ENCODE measurements at places on chromosomes 16 and 17. TPM values are rescaled to one million over a fixed set of nuclear protein-coding genes. Genes with fewer than 3 reads are reported as not detected.

The KRTAP9-2 gene
- not detected for total RNA-seq

GRCh38 chr16:68257906-68258800 lies 6.2 kb upstream of the SLC7A6 start:
- DNase-seq: peak; percentile 100

DNA sequence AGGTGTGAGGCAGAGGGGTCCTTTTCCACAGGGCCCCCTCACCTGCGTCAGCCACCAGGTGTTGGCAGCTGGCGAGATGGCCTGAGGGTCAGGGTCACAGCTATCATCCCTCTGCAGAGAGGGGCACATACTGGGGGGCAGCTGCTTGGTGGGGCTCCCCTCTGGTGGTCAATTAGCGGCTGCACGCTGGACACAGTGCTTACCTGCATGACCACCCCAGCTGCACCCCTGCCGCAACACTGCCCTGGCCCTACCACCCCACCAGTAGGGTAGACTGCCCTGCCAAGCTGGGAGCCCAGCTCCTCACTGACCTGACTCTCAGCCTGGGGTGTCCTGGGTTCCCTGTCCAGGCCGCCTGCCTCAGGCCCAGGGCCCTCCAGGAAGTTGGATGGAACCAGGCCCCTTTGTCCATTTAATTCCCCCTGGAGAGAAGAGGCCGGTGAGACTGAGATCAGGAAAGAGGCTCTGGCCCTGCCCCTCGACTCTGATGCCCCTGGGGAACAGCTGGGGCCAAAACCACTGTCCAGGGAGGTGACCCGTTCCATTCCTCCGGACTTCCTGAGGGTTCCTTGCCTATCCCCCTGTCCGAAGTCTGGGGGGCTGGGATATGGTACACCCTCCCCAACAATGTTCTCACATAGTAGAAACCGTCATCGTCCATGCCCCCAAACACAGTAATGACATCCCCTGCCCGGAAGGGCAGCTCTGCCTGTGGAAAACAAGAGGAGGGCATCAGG lies 23.7 kb downstream of the TSPOAP1 start:
- no peak for DNase-seq

- no peak for DNase-seq
Measured at GRCh38 chr17:11554042-11554441, 44.2 kb upstream of the DNAH9 start.

The ANKFN1 gene
- 0.46 TPM for total RNA-seq

- DNase-seq: no peak
Measured at GRCh38 chr16:69932228-69932627, 18.9 kb upstream of the CLEC18A start.

DNA sequence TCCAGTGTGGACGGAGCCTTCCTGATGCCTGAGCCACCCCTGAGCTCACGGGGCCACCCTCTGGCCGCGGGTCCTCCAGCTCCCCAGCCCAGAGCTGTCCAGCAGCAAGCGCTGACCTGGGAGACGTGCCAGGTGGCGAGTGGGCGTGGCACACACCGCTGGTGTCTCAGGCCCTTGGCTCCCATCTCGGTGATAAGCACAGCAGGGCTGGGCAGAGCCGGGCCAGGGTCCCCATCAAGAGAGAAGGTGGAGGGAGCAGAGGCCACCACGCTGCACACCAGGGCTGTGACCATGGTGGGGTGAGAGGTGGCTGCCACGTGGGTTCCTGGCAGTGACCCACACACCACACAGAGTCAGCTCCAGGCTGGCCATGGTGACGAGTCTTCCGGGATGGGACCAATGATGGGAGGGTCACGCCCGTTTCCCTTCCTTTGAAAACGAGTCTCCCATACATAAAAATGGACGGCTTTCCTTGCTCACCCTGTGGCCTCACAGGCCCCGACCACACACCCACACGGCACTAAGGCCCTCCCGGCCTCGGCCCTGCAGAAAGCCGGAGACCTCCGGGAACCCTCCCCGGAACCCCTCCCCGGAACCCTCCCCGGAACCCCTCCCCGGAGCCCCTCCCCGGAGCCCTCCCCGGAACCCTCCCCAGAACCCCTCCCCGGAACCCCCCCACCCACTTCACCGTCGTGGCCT lies 16.8 kb downstream of the UTS2R start:
- no peak for DNase-seq

DNA sequence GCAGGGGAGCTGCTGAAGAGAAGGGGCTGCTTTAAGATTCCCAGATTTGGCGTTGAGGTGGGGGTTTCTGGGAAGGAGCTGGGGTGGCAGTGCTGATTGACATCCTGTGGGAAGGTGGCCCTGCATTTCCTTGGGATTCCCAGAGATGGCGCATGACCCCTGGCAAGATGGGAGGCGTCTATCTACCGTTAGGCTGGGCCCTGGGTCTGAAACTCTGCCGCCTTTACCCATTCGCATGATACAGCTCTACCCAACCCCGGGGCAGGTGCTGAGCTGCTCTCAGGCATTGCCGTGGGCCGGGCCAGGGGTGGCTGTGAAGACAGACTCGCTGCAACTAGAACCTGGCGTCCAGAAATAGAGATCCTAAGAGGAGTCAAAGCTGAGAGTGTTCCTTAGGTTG lies 9.9 kb upstream of the MVD start:
- no peak for DNase-seq

DNA sequence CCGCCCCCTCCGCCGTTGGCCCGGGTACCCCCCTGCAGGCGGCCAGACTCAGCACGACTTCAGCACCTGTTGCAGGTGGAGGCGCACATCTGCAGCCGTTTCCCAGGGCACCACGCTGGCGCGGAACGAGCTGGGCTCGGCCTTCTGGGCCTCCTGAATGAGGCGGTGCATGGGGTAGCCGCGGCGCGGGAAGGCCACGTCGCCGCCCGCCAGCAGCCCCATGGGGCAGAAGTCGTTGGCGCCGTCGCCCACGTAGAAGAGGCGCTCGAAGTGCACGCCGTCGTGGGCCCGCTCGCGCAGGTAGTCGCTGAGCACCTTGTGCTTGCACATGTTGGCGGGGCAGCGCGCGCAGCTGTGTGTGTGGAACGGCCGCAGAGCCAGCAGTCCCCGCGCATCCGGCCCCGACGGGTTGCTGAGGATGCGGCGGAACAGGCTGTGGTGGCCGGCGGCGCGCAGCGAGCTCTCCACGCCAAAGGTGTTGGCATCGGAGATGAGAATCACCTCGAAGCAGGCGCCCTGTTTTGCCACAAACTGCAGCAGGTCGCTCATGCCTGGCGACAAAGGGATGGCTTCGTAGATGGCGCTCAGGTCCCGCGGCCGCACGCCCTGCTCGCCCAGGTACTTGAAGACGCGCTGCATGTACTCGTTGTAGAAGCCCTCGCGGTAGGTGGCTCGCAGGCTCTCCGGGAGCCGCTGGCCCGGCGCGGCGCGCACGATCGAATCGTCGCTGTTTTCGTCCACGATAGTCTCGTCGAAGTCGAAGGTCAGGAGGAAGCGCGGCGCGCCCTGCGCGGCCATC lies 6.2 kb downstream of the PHOSPHO1 start:
- DNase-seq: no peak

- peak; percentile 46 for DNase-seq
Measured at GRCh38 chr16:78209951-78210661, 110.7 kb downstream of the WWOX start.

- DNase-seq: no peak
Measured at GRCh38 chr17:55546991-55547664, 35.9 kb upstream of the SMIM36 start.

DNA sequence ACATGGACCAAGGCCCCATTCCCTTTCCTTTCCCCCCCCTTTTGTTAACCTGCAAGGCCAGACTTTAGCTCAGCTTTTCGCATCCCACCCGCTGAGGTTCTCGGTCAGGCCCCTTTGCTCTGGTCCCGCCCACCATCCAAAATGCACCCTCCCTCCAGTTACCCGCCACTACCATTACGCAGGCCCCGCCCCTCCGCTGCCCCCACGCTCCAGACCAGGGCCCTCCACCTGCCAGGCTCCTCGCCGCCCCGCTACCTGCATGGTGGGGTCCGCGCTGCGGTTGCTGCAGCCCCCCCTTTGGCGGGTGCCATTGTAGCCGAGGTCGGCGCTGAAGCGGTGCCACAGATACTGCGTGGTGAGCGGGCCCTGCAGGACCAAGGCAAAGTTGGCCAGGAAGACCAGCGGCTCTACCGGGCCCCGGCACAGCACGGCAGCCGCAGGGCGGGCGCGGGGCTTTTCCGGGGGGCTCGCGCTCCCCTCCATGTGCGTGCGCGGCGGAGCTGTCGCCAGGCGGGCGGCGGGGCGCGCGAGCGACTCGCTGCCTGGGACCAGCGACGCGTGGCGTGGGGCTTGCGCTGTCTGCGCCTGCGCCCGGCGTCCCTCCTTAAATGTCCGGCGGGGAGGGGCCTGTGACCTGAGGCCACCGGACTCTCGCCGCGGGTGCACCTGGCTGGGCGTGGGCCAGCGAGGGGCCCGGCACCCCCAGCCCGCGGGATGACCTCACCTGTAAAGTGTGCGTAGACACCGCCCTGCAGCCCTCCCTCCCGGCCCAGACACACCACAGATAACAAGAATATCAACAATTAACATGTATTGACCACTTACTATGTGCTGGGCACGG lies at the start of gene SLC46A1:
SLC46A1 (minus strand) TSS at position 581 of the 841 bp plus-strand sequence; CDS start at position 483, 98 bp downstream.
- DNase-seq: peak; percentile 42

DNA sequence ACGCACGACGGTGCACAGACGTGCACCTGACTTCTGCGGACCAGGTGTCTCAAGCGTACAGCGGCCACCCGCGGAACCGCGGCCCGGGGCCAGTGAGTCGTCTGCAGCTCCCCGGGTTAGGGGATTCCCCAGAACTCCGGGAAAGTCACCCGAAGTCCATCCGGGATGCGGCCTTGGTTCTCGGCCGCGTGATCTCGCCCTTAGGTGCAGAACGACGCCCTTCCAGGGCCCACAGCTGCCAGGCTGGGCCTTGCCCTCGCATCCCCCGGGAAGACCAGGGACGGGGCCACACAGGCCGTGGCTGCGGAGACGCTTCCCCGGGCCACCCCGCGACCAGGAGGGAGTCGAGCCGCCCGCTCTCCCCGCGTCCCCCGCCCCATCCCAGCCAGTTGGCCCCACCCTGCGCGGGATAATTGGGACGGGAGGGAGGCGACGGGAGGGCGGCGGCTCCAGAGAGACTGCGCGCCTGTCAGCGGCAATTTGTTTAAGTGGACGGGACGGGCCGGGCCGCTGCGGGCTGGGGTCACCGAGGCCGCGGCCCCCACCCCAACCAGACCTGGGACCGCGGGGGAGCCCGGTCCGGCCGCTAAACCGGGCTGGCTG lies 3.6 kb upstream of the TBX2 start:
- no peak for DNase-seq

DNA sequence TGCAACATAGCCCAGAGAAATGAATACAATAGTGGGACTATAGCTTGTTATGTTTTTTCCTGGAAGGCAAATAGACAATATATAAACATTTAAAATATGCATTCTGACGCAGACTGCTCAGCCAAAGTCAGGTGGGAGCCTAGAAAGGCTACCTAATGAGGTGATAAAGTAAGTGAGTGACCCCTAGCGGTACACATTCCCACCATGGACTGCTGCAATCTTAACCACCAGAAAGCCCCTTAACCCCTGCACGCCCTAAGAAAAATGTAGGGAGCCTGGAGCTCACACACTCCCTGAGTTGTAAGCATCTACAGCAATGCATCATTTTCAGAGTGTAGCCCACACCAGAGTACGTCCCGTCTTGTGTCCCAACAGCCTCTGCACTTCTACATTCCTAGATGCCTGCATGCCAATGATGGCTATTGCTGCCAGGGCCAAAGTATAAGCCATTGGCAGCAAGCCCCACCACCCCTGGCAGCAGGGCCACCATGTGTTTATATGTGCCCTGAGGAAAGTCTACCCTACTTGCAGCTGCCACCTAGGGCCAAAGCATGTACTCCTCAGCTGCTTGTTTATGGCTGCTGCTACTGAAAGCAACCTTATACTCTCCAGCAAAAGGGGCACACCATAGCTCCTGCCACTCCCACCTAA lies 127.6 kb downstream of the KIF2B start:
- DNase-seq: no peak

The SLC2A4 gene
- total RNA-seq: not detected

GRCh38 chr17:49779739-49780231 lies 8.7 kb upstream of the KAT7 start:
- peak; percentile 31 for DNase-seq

The CCL18 gene
- not detected for total RNA-seq

DNA sequence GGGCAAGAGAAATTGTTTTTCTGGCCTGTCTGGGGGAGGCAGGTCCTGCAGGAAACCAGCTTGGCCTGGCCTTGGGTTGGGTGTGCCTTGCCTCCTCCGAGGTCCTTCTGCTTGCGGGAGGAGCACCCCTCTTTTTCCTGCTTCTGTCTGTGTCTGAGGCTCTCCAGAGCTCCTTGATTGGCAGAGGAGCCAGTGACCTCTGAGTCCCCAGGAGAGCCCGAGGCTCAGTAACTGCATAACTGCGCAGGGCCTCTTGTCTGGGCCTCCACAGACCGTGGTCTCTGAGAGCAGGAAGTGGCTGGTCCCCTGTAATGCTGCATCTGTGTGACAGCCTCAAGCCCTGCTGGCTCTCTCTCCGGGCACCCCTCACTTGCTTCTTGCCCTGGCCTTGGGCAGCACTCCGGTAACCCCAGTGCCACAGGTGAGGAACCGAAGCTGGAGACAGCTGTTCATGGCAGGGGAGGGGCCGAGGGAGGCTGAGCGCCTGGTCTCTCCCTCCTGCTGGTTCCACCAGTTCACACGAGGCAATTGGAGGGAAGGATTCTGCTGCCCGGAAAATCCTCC lies 1.6 kb downstream of the CAPN15 start:
- DNase-seq: no peak

- DNase-seq: no peak
Measured at GRCh38 chr16:64450177-64450576, 671.7 kb downstream of the CDH11 start.

DNA sequence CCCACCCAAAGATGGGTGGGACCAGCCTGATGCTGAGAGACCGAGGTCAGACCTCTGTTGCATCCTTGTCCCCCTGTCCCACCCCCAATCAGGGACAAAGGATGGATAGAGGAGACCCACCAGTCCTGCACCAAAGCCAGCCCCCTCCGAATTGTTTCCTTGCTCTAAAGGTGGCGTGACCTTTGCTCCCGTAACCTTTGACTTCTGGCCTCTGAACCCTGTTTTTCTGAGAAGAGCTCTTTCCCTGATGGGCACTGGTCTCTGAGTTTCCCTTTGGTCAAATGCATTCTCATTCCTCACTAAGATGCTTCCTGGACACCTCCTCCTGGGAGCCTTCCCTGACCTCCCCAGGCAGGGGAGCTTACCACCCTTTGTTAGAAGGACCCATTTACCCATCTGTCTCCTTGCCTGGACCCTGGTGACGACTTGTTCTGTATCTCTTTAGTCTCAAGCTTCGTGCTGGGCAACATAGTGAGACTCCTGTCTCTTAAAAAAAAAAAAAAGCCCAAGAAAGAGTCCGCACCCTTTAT lies 5.3 kb upstream of the NEUROD2 start:
- no peak for DNase-seq

DNA sequence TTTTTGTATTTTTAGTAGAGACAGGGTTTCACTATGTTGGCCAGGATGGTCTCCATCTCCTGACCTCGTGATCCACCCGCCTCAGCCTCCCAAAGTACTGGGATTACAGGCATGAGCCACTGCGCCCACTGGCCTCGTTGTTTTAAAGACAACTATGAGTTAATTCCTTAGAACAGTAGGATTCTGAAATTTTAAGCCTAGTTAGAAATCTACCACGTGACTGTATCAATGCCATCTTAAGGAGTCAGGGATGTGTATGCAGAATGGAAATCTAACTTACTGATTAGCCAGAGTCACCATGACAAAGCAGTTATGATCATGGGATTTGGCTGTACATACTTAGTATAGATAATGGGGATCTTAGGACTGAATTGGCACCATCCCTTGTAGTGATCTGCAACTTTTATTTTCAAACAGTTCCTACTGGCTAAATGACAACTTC lies 2.8 kb downstream of the CEP20 start:
- DNase-seq: peak; percentile 63

The EME1 gene
- 19.0 TPM for total RNA-seq

The ANKRD40CL gene
- total RNA-seq: not detected

- DNase-seq: no peak
Measured at GRCh38 chr17:70989280-70989679, 819.9 kb downstream of the KCNJ2 start.

- DNase-seq: no peak
Measured at GRCh38 chr17:9356488-9356911, 219.1 kb downstream of the STX8 start.

Data from Caki2 (cell line).